ENCODE measurements at places on chromosomes 4 and X. TPM values are rescaled to one million over a fixed set of nuclear protein-coding genes. Genes with fewer than 3 reads are reported as not detected.
A peak's percentile ranks its signal among the peaks of the same experiment; 100 is the strongest.

- H3K27ac ChIP-seq: no peak overlapping the region
- no peaks in the 10 kb centered on the region for H3K36me3 ChIP-seq
- no peaks in the 10 kb centered on the region for H3K4me1 ChIP-seq
- no peaks in the 10 kb centered on the region for H3K27me3 ChIP-seq
- H3K4me3 ChIP-seq: no peak overlapping the region
- DNase-seq: no peak
These were observed 29.3 kb upstream of the GPRIN3 start for GRCh38 chr4:89336818-89337420.

DNA sequence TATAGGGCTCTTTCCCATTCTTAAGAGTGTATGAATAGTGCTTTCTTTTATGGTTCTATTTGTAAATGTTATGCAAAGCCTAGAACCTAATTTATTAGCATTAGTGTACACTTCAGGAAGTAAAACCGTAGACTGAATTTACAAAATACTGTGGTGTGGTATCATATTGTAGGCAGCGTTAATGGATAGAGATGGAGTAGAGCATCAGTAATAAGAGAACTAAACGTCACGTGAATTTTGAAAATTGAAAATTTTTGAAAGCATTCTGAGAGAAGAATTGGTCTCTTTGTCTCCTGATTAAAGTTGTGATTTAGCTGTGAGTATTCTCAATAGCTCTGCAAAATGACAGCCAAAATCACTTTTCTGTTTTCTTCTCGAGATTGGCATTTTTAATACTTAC, 2.9 kb downstream of the STIM2 start:
- H3K36me3 ChIP-seq: no peaks in the 10 kb centered on the region
- H3K4me3 ChIP-seq: peak overlapping the region; percentile 92
- peak; percentile 71 for DNase-seq
- no peaks in the 10 kb centered on the region for H3K27me3 ChIP-seq

The XAGE1B gene
- not detected for total RNA-seq

The ARMCX4 gene
- total RNA-seq: 0.94 TPM
